NCI-H345 (cell line): ENCODE measurements at places on chromosomes 3 and 15.

- no peak for DNase-seq
These were observed 32.8 kb downstream of the TPM1 start for GRCh38 chr15:63075015-63075983.

GRCh38 chr3:185734725-185735096 lies 90.1 kb downstream of the IGF2BP2 start:
- DNase-seq, result no peak

DNA sequence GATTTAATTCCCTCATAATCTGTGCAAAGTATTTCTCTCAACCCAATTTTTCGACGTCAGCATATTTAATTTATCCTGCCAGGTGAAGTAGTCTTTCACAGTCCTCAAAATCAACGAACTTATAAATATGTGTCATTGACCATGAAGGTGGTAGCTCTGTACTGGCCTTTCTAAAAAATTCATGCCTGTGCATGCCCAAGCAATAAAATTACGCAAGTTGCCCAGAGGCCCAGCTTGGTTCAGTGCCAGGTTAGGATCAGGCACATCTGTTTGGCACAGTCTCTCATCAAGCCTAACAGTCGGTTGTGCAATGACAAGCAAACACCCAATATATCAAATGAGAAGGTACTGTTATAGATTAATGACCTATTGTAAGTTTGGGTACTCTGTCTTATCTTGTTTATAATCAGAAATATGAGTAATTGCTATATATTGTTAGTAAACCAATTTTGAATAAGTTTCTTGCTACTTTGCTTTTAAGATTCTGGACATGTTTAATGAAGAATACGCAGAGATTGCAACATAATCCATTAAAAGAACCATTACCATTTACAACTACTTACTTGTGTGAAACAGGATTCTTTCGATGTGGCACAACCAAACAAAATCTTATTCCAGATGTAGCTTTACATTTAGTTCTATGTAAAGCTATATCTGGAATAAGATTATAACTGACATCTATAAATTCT lies 159.0 kb upstream of the IL12A start:
- DNase-seq, result peak; percentile 79

DNA sequence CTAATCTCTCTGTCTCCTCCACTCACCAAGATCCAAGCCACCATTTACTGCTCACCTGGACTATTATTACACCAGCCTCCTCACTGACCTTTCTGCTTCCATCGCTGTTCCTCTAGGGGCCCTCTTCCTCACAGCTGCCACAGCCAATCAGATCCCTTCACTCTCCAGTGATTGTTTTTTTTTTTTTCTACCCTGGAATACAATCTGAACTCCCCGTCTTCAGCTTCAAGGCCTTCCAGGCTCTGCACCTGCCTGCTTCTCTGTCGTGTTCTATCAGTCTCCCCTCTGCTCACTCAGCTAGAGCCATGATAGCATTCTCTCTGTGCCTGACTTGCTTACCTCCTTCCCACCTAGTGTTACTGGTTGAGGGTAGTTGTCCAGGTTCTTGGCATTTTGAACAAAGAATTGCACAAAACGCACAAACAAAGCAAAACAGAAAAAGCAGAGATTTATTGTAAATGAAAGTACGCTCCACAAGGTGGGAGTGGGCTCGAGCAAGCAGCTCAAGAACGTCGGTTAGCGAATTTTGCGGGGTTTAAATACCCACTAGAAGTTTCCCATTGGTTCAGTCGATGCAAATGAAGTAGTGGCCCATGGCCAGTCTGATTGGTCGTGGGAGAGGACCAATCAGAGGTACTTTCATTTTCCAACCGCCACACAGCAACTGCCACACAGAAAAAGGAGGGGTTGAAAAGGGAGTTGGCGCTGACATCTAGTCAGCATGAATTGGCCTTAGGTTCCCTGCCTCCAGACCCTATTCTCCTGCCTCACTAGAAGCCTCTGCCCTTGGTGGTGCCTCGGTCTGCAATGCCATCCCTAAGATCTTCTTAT lies 188.9 kb downstream of the TLE3 start:
- no peak for DNase-seq

GRCh38 chr3:72296477-72297111 lies 511.6 kb upstream of the PROK2 start:
- DNase-seq, result no peak

- DNase-seq, result no peak
These were observed 19.0 kb downstream of the THBS1 start for GRCh38 chr15:39599871-39600270.

DNA sequence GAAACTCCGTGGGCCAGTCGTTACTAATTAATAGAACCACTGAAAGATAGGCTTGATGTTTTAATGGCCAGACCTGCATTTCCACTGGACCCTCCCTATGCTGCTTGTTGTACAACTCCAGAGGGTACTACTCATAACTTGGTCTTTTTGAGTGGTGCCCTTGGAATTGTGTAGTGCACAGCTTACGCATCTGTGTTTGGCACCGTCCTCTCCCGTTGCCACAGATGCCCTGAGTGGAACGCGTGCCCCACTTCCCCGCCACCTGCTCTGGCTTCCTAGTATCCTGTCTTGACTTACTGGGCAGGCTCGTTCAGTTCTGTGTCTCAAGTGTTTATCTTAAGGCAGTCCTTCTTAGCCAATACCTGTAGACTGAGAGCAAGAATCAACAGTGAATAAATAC lies 78.7 kb downstream of the USP13 start:
- no peak for DNase-seq

GRCh38 chr3:127524296-127524896 lies 66.1 kb downstream of the TPRA1 start:
- DNase-seq, result peak; percentile 85

DNA sequence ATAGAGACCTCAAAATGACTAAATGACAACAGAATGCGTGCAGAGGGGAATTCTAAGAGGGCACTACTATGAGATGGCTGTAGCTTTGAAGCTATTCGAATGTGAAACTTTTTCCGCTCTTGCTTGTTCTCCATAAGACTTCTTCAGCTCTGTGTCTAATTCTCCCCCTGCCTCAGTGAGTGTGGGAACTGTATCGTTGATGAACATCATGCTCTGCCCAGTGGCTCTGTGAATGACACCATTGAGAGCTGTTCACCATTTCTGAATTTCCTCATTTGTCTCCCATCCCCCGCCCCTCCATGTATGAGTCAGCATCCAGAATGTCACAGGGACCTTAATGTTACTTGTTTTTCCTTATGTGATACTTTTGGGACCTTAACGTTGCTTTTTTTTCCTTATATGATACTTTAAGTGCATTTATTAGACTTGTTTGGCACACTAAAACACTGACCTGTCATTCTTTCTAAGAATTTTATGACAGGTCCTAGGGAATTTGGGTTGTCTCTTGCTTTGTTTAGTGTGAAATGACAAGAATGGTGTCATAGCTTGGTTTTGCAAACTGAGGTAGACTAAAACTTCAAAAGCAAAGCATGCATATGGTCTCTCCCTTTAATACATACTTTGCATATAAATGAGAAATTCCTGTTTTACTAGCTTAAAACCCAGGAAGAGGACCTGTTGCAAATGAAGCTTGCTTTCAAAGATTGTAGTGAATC lies 99.6 kb downstream of the FNDC3B start:
- no peak for DNase-seq

DNA sequence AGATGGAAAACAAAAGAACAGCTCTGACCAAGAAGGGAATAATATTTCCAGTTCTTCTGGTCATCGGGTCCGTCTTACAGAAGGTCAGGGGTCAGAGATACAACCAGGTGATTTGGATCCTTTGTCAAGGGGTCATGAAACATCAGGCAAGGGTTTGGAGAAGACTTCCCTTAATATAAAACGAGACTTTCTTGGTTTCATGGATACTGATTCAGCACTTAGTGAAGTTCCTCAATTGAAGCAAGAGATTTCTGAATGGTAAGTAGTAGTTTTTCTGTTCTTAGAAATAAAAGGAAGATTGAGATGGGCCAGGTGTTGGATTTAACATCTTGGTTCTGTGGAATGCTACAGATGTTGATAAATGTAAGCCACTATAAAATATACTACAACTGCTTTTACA lies 9.5 kb downstream of the MGA start:
- no peak for DNase-seq

DNA sequence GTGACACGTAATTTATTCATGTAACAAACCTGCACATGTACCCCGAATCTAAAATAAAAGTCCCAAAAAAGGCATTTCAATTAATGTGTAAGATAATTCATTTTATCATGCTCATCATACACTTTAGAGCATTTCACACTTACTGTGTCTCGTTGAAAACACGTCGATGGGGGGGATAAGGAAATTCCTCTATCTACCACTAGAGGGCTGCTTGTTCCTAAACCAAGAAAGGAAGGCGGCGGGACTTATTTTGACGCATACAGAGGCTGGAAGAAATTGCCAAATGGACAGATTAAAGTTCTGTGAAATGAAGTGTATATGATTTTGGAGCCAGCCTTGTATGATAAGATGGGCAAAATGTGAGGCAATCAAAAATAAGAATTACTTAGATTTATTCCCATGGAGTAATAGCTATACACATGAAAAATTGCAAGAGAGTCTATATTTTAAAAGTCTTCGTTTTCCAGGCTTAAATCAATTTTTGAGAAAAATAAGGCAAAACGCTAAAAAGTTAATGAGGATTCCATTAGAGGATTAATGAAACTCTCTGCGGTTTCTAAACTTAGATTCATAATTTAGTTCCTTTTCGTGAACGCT lies 346.8 kb downstream of the CNTN3 start:
- DNase-seq, result no peak

DNA sequence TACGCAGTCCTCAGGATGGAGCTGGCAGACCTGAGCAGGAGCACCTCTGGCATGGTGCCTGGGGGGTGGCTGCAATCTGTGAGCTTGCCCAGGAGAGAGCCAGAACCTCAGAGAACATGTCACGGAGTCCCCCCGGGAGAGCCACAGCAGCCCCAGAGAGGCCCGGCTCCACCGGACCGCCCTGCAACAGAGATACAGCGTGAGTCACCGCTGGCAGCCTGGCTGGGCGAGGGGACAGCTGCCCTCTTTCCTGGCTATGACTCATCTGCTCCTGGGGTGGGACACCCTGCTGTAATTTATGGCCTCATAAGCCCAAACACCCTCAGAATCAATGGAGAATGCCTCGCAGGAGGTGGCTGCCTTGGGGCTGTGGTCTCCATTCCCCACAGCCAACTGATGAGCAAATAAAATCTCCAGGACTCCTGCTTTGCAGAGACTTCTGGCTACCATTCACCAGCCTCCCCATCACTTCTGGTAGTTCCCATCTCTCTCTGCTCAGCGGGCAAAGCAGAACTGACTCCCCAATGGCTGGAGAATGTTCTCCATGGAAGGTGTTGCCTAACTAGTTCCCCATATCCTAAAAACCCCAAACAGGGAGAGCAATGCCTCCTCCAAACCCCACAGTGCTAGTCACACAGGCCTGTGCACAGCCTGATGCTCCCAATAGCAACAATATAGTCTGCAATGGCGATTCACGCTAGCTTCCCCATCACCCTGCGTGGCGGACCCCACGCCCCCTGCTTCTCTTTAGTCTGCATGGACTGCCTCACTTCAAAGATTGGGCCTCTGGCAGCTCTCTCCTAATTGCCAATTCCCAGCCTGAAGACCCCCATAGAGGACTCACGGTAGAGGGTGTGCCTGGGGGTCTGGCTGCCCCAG lies 21.6 kb downstream of the ACSBG1 start:
- peak; percentile 69 for DNase-seq

DNA sequence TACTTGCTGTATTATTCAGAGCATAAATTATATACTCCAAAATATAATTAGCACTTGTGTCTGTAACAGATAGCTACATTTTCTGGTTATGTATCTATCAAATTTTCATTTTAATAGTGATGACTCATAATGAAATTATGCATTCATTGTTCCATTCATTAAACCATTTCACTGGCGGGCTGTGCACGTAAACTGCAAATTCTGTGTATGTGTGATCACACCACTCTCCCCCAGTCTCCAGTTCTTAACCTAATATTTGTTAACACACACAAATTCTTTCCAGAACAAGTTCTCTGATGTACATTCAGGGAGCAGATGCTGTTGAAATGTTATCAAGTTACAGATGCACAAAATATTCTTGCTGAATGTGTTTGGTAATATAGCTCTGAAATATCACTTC lies 3.8 kb upstream of the KCNMB2 start:
- DNase-seq, result no peak

- DNase-seq, result no peak
These were observed 31.3 kb upstream of the ATP10A start for GRCh38 chr15:25894371-25894902.

DNA sequence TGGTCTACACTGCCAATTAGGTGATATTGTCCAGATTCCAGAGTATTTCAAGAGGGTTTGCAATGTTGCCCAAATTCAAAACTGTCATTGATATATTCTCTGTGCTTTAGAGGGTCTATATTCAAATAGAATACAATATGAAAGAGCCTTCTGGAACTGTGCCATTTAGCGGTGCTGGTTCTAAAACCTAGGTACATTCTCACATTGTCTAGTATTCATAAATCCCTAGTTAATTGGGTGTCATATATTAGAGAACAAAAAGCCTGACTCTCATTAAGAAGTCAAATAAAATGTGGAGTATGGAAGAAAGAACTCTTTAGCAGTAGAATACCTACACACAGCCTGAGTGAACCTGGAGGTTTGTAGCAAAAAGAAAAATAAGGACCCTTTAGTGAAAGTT lies 447.9 kb downstream of the CNTN6 start:
- no peak for DNase-seq

- DNase-seq, result no peak
These were observed 97.2 kb downstream of the CHST2 start for GRCh38 chr3:143216709-143217182.

DNA sequence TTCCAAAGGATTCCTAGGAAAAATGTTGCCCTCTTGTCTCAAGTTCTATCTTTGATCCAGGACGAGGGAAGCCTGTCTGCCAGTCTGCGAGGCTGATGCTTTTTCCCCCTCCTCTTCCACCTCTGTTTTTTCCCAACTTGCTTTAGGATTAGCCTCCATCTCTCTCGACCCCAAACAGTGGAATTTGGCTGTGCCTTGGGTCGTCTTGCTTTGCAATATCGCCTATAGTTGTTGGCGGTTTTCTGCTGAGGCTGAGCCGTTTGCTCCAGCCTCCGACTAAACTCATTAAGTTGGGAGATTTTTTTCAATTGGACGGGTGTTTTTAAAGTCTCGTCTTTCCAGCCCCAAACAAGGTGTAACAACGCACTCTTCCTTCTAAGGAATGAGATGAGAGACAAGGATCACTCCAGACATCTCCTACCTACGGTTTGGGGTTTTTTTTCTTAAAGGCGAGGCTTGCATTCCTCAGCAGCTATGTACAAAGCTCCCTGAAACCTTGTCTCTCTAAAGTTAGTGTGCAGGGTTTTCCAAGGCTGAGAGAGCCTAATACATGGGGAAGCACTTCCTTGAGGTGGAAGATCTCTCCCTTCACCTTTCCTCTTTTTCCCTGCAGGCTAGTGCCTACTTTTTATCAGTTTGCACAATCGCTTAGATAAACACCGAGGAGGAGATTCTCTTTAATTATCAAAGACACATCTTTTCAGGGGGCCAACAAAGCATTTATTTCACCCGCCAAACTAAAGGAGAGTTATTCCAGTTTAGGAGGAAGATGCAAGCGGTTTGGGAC lies 4.8 kb upstream of the NR2F2 start:
- DNase-seq, result no peak

GRCh38 chr15:68802373-68802772 lies 18.3 kb downstream of the ANP32A start:
- DNase-seq, result no peak

- DNase-seq, result no peak
These were observed 94.5 kb downstream of the CHCHD6 start for GRCh38 chr3:126798521-126798920.

GRCh38 chr3:127045435-127046045 lies 62.6 kb downstream of the PLXNA1 start:
- no peak for DNase-seq

- no peak for DNase-seq
These were observed 55.4 kb downstream of the KLF13 start for GRCh38 chr15:31381801-31382712.

GRCh38 chr3:47004369-47005211 lies 25.1 kb downstream of the NBEAL2 start:
- no peak for DNase-seq
